ENCODE measurements at places on chromosomes 6 and 20.

- DNase-seq = peak; percentile 66
Measured at GRCh38 chr20:40741507-40742106, 52.6 kb upstream of the MAFB start.

DNA sequence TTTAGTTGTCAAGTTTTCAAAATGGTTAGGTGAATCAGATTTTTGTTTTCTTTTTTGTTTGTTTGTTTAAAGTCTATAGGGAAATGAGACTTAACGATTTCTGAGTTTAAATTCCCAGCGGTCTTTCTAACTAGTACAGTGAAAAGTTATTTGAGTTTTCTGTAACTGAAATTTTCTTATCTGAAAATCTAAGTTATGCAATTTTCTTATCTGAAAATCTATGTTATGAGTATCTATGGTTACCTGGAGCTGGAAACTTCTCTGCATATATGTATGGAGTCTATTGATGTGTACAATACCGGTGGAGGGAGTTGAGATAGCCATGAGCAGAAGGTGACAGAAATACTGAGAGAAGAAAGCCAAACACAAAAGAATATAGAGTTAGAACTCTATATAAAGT lies 102.6 kb downstream of the MANEA start:
- DNase-seq = no peak

- no peak for DNase-seq
Measured at GRCh38 chr20:2144850-2145249, 43.2 kb downstream of the STK35 start.

DNA sequence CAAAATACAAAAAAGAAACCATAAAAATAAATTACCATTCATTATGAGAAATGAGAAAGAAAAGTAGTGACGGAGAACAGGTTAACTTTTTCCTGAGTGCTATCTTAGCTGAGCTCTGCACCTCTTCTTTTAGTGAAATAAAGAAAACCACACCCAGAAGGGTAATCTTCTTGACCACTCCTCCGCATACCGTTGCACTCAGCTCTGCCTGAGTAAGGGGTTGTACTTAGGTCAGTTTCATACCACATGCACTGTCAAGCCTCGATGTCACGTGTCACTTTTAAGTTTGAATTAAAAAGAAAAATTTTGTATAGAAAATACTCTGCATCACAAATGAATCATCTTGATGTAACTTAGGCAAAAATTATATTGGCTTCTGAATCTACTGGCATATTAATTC lies 2.8 kb downstream of the EZR start:
- DNase-seq = no peak

- no peak for DNase-seq
Measured at GRCh38 chr6:138640028-138640427, 133.5 kb upstream of the CCDC28A start.

DNA sequence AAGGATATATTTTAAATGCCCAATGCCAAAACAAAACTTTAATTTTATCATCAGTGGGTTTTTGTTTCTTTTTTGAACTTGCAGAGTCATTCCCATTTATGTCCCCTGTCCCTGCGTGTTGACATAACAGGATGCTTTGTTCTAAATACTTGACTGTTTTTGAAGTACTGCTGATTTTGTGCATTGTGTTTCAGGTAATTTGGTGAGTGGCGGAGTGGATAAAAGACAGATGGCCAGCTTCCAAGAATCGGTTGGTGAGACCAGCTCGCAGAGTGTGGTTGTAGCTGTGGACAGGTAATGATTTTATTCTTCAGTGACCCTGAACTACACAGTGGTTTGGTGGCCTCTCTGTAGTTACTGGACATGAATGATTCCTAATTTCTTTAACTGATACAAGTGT lies 50.5 kb upstream of the CSE1L start:
- no peak for DNase-seq

- DNase-seq = no peak
Measured at GRCh38 chr6:27268803-27269202, 21.3 kb downstream of the PRSS16 start.
